Lung (tissue), 17 donors: ENCODE measurements at places on chromosomes 3 and 15.

GRCh38 chr15:97087006-97087741 is 756.7 kb downstream of the NR2F2 start:
- DNase-seq, result no peak

DNA sequence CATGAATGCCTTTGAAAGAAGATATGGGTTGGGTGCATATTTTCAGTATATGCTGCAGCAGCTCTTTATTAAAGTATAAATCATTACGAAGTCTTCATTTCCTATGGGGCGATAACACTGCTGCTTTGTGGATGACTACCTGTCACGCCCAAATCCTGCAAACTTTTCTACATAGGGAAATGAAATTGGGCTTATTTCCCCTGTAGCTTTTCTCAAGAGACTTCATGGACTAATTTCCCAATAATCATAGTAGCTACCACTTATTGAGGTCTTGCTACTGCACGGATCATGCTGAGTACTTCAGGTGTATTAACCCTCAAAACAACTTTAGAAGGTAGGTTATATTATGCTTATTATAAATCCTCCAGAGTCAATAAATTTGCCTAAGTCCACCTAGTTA is 8.0 kb downstream of the TGFBR2 start:
- no peak for DNase-seq

DNA sequence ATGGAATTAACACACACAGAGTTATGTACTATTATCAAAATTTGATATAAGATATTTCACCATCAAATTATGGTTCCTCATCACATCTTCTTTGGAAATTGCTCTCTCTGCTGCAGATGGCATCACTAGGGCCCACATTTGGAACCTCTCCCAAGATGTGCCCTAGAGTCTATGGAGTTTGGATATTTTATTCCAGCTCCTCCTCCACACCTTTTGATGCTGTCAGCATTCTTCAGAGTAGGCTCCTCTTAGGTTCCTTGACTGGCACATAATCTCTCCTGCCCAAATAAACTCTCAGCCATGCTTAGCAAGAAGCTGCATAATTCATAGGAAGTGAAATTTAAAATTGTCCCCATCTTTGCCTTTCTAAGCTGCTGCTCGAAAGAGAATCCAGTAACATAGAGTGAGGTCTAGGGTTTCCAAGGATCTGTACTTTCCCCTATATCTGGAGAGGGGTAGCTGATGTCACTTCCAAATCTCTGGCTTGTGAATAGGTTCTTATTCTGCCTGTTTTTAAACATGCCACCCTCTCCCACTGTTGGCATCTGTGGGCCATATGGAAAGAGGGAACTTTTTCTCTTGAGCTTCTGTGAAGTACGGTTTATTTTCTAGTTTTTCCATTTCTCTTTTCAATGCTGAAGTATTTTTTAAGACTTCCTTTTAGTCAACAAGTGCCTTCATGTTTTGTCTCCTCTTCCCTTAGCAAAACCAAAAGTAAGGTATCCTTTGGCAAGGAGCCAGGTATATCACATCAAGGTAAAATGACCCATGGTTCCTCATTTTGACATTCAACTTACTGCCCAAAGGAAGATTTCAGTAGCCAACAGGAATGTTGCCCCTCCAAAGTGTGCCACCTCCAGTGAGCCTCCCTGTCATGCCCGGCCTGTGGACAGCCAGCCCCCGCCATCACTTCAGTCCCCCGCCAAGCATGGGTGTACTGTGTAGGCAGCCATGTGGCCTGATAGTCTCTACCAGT is 75.3 kb upstream of the C2CD4B start:
- no peak for DNase-seq

DNA sequence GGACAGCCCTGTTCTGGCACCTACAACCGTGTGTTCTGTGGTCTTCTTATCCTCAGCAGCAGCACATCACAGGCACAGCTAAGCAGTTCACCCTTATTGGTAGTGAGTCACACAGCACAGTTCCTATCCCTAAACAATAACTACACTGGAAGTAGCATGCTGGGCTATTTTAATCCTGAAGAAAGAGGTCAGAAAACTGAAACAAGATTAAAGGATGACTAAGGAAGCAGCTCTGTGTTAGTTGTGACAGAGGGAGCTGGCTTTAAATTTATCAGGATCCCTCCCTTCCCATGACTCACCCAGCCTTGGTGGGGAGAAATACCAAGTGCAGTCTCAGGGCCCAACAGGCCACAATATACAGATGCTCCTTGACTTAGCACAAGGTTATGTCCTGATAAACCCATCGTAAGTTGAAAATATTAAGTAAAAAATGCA is 144.3 kb downstream of the ERC2 start:
- DNase-seq, result no peak

GRCh38 chr15:51077221-51078153 is 17.2 kb downstream of the TNFAIP8L3 start:
- peak; percentile 92 for DNase-seq

- DNase-seq, result peak; percentile 58
These were observed 160.1 kb upstream of the IL12A start for GRCh38 chr3:159828542-159828943.

GRCh38 chr3:127471142-127471541 is 119.4 kb downstream of the TPRA1 start:
- DNase-seq, result no peak

DNA sequence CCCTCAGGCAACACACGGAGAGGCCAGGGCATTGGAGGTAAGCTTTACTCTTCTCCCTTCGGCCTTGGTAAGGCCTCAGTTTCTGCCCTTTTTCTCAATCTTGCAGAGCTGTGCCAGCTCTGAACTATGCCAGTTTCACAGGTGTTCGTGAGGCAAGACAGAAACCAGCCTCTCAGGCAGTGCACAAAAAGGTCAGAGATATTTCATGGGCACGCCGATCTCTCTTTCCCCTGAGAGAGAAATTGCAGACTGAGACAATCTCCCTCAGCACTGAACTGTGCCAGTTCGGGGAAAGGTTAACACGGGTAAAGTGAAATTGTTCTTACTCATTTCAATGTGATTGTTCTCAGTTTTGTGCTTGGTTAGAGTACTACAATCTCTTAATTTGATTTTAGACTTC is 88.5 kb downstream of the GMNC start:
- DNase-seq, result no peak

GRCh38 chr15:51775967-51776816 is 24.8 kb downstream of the TMOD2 start:
- peak; percentile 52 for DNase-seq

GRCh38 chr15:95620934-95621579 is 709.4 kb upstream of the NR2F2 start:
- peak; percentile 53 for DNase-seq

DNA sequence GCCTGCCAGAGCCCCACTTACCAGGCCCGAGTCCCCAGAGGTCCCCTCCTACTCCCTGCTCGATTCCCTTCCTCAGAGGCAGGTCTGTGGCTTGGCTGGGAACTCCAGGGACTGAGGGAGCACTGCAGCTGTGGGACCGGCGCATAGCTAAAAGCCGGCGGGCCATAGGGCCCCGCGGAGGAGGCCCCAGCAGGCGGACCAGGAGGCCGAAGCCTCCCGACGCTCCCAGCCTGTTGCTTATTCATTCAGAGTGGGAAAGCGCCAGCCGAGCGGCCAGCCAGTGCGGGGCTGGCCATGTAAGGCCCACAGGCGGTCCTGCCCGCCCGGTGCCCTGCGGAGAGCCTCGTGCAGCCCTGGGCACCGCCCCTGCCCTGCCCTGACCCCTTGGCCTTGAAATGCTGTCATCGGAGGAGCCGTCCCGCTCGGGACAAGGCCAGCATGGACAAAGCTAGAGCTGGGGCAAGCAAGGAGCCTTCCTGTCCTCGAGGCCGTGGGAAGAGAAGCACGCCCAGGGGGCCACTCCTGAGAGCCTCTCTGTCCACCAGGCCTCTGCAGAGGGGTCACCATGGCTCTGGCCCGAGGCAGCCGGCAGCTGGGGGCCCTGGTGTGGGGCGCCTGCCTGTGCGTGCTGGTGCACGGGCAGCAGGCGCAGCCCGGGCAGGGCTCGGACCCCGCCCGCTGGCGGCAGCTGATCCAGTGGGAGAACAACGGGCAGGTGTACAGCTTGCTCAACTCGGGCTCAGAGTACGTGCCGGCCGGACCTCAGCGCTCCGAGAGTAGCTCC is at the start of gene LOXL1:
TSS of gene LOXL1 (plus strand) at position 244 of the 784 bp plus-strand sequence. CDS start at position 566, 322 bp downstream.
- peak; percentile 87 for DNase-seq

- no peak for DNase-seq
These were observed 20.3 kb downstream of the C3orf33 start for GRCh38 chr3:155785662-155786295.

- DNase-seq, result no peak
These were observed 2.5 kb downstream of the COL7A1 start for GRCh38 chr3:48592519-48593087.

DNA sequence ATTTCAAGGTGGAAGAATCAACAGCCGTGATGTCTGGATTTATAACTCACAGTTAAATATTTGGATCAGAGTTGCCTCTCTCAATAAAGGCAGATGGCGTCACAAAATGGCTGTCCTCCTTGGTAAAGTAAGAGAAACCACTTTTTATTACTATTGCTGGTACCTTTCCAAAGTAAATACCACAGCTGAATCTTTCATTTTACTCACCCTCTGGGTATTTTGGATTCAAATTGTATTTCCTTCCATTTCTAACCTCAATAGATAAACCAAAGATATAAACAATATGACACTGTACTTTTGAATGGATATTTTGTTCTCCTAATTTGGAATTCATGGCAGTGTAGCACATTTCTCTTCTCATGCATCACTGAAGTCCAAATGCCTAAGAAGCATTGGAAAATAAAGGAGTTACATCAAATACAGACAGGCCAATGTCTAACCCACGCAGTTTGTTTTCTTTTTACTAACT is 29.5 kb downstream of the KLHL24 start:
- no peak for DNase-seq

DNA sequence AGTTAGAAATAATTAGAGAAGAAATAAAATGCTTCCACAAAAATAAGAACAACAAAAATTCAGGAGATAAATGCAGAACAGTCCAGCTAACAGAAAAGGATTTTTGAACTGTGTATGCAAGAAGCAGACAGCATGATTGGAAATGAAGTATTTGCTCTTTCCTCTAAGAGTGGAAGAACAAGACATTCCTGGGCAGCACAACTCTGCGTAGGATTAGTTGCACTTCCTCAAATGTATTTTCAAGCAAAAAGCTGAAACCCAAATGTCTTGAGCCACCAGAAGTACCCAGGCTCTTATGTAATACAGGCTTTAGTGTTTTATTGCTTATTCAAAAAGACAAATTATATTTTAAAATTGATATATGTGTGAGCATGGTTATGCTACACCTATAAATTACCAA is 127.2 kb downstream of the ZBTB20 start:
- peak; percentile 46 for DNase-seq
